Tibial nerve (tissue), 4 donors: ENCODE measurements at places on chromosomes 4 and X.

- no peak for DNase-seq
These were observed 127.8 kb downstream of the KCTD8 start for GRCh38 chr4:44320833-44321232.

DNA sequence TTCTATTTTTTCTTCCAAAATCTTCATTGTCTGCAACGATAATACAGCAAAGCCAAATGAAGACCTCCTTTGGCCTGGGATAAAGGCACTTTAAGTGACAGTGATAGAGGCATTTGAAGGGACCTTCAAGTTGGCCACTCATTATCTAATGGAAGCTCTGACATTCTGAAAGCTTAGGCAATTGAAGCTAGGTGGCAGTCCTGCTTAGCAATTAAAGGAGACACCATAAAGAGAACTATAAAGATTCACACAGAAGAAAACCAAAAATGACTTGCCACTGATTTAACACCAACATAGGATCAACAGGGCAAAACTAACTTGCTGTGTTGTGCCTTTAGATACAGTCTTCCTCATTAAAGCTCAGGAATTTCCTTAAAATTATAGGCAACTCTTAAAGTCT is 103.3 kb upstream of the TSPAN7 start:
- DNase-seq = no peak

DNA sequence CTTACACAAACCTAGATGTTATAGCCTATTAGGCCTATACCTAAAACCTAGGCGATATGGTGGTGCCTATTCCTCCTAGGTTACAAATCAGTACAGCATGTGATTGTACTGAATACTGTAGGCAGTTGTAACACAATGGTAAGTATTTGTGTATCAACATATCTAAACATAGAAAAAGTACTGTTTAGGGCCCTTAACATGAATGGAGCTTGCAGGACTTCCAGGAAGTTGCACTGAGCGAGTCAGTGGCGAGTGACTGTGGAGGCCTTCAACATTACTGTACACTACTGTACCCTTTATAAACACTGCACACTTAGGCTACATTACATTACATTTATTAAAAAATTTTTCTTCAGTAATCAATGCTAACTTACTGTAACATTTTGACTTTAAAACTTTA is 37.8 kb downstream of the WWC2 start:
- no peak for DNase-seq

GRCh38 chr4:114815760-114816159 is 217.2 kb downstream of the UGT8 start:
- DNase-seq = no peak

DNA sequence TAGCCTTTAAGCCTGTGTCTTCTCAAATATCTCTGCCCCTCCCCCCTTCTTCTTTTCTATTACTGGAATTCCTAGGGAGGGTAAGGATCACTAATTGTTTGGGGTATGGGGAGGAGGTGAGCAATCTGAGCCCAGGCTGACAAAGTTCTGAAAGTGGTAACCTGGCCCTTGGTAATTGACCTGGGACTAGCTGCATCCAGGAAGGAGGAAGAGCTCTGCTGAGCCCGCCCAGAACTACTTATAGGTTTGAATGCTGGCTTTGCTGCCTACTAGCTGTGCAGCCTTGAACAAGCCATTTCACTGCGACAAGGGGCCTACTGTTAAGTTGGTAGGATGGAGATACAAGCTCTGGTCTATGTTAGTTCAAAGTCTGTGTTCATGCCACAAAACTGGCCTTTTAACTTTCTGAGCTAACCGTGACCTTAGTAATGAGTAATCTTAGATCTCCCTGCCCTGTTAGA is 37.8 kb downstream of the DGKK start:
- no peak for DNase-seq

- DNase-seq = no peak
These were observed 133.3 kb downstream of the DCK start for GRCh38 chr4:71126719-71127118.

- no peak for DNase-seq
These were observed 188.5 kb downstream of the APBB2 start for GRCh38 chr4:41025824-41026223.

DNA sequence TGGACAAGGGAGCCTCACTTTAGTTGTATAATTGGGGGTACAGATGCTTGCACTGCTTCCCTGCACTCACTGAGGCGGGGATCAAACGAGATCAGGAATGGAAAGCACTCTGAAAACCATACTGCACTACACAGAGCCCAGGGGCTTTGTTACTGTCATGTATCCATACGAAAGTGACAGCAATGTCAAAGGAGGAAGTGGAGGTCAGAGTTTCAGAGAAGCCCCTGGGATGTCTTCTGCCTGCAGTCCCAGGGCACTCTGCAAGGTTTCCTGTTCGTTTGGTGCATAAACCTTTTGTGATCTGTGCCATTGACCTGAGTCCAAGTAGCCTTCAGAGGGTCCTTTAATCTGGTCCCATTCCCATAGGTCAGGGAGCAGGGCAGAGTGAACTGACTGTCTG is 31.2 kb downstream of the RNF175 start:
- no peak for DNase-seq

DNA sequence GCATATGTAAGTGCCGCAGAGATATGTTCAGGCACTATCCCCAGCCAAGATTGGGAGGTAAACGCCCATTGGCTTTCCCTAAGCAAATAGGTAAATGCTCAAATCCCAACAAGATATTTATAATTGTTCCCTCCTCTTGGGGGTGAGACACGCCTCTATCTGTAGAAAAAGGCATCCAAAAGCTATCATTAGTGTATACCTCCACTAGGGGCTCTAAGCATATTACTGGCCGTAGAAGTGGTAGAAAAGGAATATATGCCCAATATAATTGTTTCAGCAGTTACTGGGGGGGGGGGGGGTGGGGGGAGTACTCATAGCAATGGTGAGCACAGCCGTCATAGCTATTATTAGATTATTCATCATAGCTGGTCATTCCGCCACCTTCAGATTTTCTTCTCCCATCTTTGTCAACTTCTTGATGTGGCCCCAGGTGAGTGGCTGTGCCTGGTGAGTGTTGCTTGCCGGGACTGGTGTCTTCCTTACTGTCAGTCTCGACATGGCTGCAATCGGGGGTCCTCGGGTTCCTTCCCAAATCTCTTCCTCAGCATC is 53.3 kb upstream of the WDR1 start:
- DNase-seq = no peak

- no peak for DNase-seq
These were observed 14.0 kb upstream of the LOC101059915 start for GRCh38 chrX:71653344-71653743.

DNA sequence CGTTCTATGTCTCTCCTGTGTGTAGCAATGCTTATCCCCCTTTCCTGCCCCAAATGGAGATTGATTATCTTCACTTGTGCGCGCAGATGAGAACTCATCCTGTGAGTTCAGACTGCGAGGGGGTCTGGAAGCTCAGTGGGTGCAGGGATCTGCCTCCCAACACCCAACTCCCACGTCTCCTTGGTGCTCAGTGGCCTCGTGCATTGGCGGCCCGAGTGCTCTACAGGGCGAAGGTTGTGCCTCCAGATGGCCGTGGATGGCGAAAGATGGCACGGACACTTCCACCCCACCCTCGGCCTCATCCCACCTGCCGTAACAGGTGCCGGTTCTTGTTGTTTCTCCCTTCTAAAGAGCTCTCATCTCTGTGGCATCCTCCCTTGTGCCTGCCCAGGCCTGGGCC is 45.1 kb upstream of the SORCS2 start:
- DNase-seq = no peak

DNA sequence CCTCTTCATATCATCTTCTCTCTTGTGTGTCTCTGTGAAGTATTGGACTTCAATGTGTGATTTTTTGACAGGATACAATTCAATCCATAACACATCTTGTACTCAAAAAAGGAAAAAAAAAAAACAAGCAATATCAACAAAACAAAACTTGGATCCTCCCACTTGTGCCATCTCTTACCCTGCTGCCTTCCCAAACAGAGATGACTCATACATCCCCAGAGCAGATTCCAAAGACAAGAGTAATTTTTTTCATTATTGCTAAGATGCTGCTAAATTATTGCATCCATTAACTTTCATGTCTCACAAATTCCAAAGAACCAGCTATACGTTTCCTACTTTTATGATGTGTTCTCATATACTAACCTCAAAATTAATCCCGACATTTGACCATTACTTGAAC is 479.2 kb downstream of the GBA3 start:
- DNase-seq = no peak

DNA sequence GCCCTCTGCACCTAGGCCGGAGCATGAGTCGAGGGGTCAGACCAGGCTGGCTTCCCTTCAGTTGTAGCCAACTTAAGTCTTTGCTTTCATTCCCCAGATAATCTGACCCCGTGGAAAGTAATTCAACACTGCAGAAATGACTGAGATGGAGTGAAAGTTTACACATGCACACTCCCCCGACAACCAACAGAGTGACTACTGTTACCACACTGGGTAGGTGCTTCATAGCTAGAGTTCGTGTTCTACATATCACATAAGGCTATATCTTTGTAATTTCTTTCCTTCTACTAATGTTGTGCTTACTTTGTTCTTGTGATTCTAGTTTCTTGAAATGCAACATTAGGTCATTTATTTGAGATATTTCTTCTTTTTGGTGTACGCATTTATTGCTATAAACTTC is 7.2 kb upstream of the CTAG2 start:
- no peak for DNase-seq

GRCh38 chr4:74282926-74283325 is 25.3 kb upstream of the EPGN start:
- no peak for DNase-seq
